CD4-positive, alpha-beta T cell treated with Interleukin-4 for 1 hour (primary cell): ENCODE measurements at places on chromosomes 13 and 19.

DNA sequence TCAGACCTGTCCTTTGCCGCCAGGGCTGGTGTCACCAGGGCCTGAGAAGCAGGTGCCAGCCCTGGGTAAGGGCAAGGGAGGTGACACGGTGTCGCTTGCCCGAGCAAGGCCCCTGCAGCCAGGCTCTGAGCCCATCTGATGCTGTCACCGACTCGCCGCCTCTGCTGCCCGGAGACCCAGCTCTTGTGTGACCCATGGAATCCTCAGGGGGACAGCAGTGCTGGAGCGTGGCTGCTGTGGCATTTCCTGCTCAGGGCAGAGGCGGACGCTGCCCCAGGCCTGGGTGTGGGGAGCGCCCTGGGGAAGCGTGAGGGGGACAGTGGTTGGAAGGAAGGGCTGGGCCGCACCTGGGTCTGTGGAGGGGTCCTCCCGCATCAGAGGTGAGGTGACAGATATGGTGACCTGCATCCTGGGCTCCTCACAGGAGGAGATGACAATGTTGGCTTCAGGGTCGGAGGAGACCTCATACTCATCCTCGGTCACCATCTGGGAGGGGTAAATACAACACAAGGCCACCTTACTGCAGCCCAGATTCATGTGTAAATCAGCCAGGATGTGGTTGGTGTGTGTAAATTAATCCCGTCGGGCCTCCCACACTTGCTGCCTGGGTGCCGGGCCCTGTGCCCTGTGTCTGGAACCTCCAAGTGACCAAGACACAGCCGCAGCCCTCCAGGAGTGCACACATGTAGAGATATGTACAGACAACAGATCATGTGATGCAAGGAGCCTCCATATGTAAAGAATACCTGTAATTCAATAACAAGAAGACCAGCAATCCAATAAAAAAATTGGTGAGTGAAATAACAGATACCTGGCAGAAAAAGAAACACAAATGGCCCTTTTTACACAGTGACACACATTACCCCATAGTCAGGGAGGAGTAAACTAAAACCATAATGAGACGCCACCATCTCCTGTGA is 27.6 kb upstream of the MATK start:
- peak; percentile 43 for DNase-seq

- no peak for DNase-seq
Measured at GRCh38 chr19:18989316-18989715, 44.0 kb downstream of the SUGP2 start.

DNA sequence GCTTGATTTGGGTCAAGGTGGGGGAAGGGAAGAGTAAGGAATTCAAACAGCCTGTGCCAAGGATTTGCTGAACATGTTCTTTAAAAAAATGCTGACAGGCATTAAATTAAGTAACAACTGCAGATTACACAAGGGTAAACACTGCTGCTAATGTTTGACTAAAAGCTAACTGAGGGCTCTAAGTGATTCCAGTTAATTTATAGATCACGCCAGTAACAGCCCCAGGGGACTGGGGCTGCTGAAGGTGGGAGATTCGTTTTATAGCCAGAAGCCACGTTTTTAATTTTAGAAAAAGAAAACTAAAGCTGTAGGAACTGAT is 321.7 kb downstream of the DLEU7 start:
- no peak for DNase-seq

DNA sequence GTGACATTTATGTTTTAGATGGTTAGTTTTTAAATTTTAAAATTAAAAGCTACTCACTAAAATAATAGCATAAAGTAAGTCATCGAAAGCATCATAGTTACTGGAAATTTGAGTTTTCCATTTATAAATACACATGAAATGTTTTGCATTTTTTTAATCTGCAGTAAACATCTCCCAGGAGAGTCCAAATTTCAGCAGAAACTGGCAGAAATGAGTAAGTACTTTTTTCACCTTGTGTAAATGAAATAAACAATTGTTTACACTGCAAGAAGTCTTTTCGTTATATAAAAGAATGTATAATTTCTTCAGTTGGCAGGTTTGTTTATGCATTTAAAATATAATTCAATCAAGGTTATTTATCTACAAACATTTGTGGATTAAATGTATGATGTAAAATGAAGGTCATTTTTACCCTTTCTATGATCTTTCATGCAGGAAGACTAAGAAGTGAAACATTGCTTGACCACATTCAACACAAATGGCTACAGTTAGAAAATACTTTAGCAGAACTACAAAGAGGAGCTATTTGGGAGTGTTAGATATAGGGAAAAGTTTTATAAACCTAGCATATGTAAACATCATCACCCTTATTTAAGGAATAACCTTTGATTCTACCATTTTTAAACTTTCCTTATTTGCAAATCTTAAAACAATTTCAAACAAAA is 55.6 kb downstream of the RCBTB2 start:
- no peak for DNase-seq
